ENCODE measurements at places on chromosomes 16 and 17.

DNA sequence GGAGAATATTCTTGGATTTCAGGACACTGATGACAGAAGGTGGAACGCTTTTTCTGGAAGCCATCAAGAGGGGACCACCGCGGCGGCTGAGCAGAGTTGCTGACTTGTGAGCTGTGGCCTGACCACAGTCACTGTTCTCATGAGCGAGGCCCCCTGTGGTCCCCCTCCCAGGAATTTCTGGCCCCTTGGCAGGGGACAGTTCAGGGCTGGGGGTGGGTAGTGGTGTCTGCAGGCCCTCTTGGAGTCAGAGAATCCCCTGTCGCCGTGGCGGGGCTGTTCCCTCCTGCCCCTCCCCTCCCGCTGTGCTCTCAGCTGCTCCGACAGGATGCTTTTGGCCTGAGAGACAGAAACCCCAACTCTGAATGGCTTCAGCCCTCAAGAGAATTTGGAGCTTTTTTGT, 292.0 kb downstream of the SEC14L1 start:
- DNase-seq, result no peak

DNA sequence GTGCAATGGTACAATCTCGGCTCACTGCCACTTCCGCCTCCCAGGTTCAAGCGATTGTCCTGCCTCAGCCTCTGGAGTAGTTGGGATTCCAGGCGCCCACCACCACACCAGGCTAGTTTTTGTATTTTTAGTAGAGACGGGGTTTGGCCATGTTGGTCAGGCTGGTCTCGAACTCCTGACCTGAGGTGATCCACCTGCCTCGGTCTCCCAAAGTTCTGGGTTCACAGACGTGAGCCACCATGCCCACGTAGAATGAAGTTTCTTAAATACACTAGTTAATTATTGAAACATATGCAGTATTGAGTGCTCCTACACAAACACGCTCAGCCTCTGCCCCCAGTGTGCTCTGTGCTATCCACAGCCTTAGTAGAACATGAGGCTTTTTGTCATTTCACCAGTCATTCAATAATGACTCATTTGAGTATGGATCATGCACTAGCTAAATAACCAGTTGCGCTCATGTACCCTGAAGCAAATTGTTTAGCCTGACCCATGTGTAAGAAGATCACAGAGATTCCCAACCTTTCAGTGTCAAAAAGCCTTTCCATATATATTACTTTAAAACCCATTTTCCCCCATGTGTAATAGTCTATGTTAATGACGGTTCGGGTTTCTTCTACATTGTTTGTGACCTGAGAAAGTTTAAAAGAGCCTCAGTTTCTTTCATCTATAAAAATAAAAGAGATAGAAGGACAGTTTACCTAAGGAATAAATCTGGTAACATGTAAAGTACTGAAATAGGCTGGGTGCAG, 49.7 kb downstream of the TUBD1 start:
- no peak for DNase-seq

- DNase-seq, result no peak
Observed at GRCh38 chr17:64950871-64951270, 31.6 kb upstream of the LRRC37A3 start.

GRCh38 chr16:15811481-15812400, 45.1 kb downstream of the MYH11 start:
- no peak for DNase-seq

DNA sequence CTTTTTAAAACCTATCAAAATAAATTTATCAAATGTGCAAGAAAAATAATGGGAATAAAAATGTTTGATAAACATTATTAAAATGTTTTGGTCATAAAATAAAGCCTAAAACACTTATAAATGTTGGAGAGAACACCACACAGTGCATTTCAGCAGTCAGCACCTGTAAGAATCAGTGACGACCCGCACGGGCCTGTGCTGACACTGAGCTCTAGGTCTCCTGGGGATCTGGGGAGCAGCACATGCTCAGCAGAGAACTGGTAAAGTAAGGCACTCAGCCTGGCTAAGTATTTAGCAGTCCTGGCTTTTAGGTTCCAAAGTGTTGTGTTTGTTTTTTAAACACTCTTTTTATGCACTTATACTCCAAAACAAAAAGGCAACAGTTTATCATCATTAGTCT, 46.9 kb downstream of the HELZ start:
- no peak for DNase-seq

- DNase-seq, result peak; percentile 44
Observed at GRCh38 chr17:34076743-34077631, 178.1 kb upstream of the CCL2 start.

DNA sequence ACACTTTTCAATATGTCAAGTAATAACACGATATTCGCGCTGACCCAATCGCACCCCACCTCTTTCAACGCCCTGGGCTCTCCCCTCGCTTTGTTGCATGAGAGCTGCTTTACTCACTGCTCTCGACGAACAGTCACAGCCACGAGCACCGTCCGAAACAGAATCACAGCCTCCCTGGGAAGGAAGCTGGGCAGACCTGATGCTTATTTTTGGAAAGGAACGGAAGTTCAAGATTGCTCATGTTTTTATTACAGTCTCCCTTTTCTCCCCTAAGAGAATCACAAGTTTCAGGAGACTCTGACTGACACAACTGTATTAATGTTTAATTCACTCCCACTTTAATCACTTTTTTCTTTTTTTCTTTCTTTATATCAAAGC, 67.8 kb downstream of the ANKRD11 start:
- DNase-seq, result no peak

GRCh38 chr16:59655031-59655430, 920.9 kb upstream of the GOT2 start:
- no peak for DNase-seq

- DNase-seq, result peak; percentile 6
Observed at GRCh38 chr16:78503602-78504001, 404.1 kb downstream of the WWOX start.

GRCh38 chr16:87412996-87413421, 20.9 kb downstream of the MAP1LC3B start:
- DNase-seq, result no peak

GRCh38 chr16:46982335-46982734, 8.9 kb upstream of the DNAJA2 start:
- no peak for DNase-seq

- no peak for DNase-seq
Observed at GRCh38 chr16:53769787-53770186, 65.8 kb downstream of the FTO start.

GRCh38 chr17:17303010-17303846, at the start of gene NT5M:
Gene NT5M (plus strand): TSS chr17:17303373. CDS start chr17:17303551, 178 bp downstream.
- peak; percentile 69 for DNase-seq
